Activated CD8-positive, alpha-beta memory T cell treated with anti-CD3 and anti-CD28 coated beads for 4 hours (primary cell): ENCODE measurements at places on chromosomes 5 and 9.

- no peak for DNase-seq
These were observed 117.1 kb downstream of the CMYA5 start for GRCh38 chr5:79806741-79807140.

GRCh38 chr5:157100140-157100679 lies 8.6 kb downstream of the HAVCR2 start:
- DNase-seq: no peak

DNA sequence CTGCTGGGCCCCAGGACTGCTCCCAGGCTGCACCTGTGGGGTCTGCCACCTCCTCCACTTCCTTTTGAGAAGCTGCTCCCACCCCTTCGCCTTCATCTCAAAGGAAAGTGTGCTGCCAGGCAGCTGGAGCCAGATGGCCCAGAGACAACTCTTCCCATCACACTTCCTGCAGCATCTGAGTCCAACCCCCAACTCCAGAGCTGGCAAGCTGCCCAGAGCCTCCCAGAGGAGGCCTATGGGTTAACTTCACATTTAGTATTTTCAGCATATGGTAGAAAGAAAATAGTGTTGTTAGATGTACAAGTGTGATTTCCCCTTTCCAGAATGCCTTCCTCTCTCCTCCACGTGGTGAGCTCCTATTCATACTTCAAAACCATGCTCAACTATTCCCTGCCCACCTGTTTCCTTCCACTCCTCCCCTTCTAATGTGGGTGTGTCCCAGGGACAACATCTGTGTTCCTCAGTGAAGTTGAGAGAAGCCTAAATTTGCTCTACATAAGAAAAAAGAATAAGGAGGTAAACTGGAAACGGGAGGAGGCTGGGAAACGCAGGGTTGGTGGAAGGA lies 38.6 kb upstream of the KCNMB1 start:
- DNase-seq: no peak

- DNase-seq: peak; percentile 14
These were observed 35.4 kb downstream of the UBE2R2 start for GRCh38 chr9:33852216-33852826.

GRCh38 chr9:113293285-113293878 lies 9.8 kb downstream of the RNF183 start:
- no peak for DNase-seq

DNA sequence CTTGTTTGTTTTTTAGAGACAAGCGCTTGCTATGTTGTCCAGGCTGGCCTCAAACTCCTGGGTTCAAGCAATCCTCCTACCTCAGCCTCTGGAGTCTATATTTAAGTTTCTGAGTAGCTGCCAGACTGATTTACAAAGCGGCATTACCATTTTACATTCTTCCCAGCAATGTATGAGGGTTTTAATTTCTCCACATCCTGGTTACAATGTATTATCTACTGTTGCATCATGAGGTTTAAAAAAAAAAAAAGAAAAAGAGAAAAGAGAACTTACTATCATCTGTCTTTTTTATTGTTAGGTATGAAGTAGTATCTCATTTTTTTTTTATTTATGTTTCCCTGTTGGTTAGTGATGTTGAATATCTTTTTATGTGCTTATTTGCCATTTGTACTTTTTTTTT lies 18.9 kb upstream of the CLINT1 start:
- no peak for DNase-seq

DNA sequence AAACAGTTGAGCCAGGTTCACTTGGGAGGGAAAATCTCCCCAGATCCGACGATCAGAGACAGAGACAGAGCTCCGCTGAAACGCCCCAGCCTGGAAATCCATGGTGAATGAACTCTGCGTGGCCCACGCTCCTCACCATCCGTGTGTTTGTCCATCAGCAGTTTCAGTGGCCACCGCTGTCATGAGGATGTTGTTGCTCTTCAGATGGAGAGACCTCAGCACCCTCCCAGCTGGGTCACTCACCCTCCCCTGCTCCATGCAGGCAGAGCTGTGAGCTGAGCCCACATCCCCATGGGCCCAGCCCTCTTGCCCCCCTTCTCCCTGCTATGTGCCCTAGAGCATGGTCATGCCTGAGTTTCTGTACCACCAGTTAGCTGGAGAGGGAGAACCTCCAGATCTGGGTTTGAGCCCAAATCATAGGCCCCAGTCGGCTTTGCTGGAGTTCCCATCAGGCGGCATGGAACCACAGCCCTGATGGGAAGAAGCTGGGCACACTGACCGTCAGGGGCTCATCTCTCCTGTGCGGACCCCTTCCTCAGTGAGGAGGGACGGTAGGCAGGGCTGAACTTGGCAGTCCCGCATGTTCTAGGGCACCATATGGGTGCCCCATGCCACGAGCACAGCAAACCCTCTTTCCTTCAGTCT lies 154.4 kb upstream of the COL5A1 start:
- no peak for DNase-seq

DNA sequence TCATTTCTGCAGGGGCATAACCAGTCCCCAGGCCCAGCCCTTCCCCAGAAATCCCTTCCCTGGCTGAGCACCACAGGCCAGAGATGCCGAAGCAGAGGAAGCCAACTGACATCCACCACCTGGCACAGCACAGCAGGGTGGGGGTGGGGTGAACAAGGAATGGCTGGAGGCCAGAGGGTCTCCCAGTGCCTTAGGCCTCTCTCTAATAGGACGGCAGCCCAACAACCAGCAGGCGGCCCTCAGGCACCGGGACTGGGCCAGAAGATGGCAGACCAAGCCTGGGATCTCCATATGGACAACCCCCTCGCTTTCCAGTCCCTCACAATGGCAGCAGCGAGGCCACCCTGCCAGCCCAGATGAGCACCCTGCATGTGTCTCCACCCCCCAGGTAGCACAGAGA lies 13.2 kb downstream of the PDLIM4 start:
- no peak for DNase-seq

DNA sequence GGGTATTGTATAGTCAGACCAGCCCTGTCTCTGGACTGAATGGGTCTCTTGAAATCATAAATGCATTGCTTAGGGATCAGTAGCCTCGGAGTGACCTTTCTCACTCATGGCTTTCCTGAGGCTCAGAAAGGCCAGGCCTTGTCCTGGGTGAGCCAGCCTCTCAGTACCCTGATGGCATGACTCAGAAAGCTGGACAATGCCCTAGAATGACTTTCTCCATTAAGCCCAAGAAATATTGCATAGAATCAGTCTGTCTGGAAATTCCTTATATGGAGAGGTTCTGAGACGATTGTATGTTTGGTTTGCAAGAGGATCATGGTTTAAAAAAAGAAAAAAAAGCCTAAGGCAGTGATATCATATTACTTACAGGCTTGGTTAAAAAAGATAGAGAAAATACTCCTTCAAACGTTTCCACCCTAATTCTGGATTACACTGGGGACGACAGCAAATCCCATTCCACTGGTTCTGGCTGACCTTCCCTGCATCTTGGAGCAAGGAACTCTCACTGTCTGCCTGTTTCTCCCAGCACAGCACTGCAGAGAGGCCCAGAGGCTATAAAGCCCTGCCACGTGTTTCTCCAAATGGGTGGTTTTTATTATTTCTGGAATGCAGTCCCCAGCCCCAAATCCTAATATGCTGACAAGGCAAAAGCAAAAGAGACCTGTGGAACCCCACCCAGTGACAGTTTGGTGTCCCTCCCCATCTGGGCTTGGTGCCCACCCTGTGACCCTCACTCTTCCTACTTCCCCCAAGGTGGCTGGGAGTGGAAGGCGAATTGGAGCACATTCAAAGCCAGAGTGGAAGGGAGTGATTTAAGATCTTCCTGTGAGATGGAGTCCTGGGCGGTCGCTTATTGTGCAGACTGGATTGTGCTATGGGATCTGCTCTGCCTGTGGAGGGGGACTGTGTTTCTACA lies 34.4 kb downstream of the MAP1B start:
- DNase-seq: no peak

DNA sequence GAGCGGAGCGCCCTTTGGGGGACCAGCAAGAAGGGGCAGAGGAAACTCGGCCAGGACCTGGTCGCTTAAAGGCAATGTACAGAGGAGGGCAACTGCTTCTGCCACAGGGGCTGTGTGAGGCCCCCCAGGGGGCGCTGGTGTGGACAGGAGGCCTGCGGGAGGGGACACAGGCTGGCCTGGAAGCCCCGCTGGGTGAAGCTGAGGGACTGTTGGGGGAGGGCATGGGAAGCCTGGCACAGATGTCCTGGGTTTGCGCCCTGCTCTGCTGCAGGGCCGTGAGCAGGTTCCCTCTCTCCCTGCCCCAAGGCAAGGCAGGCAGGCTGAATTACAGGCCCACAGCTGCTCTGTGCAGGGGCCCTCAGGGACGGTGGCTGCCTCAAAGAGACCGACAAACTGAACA lies 5.4 kb downstream of the MED22 start:
- no peak for DNase-seq

DNA sequence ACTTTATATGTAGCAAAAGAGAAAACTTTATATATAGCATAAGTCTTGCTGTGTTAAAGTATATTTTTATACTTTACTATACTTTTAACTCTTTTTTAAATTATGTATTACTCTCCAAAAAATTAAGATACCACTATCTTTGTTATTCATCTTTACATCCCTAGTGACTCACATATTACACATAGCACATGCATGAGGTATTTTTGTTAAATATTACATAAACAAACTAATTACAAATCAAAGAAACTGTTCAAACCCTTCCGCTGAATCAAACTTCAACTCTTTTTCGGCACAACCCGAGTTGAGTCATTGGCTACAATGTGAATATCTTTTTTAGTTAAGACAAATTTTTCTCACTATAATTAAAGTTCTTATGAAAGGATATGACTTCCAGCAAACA lies 32.1 kb downstream of the NADK2 start:
- DNase-seq: no peak

GRCh38 chr5:17412760-17413671 lies 85.0 kb upstream of the TAF11L2 start:
- DNase-seq: no peak

GRCh38 chr5:149486726-149487635 lies 64.3 kb downstream of the CSNK1A1 start:
- no peak for DNase-seq

- DNase-seq: no peak
These were observed 158.3 kb downstream of the NR2F1-AS1 start for GRCh38 chr5:93422652-93423280.

DNA sequence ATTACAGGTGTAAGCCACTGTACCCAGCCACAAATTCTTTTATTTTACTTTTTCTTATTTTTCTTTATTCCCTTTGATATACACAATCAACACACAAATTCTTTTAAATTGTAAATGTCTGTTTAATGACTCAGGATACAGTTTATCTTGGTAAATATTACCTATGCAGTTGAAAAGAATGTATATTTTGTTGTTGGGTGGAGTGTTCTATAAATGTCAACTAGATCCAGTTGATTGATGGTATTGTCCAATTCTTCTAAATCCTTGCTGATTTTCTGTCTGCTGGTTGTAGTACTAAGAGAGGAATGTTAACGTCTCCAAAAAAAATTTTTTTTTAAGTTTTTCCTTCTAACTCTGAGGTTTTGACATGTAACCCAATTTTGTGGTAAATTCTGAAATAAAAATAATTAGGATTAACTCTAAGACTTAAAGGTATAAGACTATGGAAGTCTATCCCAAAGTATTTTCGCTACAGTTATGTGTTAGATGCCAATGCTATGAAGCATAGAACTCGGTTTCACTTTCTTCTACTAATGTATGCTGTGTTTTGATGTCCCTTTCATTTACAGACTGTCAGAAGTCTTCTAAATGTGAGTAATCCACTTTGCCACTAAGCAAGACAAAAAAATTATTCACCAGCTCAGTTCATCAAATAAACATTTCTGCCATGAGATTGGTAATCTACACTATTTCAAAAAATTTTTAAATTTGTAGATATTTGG lies 720.2 kb upstream of the C9orf72 start:
- DNase-seq: no peak

GRCh38 chr5:122599000-122599399 lies 175.9 kb upstream of the SNX2 start:
- DNase-seq: no peak

DNA sequence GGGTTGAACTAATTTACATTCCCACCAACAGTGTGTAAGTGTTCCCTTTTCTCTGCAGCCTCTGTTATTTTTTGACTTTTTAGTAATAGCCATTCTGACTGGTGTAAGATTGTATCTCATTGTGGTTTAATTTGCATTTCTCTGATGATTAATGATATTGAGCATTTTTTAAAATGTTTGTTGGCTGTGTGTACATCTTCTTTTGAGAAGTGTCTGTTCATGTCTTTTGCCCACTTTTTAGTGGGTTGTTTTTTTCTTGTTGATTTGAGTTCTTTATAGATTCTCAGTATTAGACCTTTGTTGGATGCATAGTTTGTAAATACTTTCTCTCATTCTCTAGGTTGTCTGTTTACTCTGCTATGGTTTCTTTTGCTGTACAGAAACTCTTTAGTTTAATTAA lies 101.6 kb downstream of the NIPBL start:
- DNase-seq: no peak

GRCh38 chr9:76717613-76718012 lies 46.6 kb upstream of the PCA3 start:
- DNase-seq: no peak

DNA sequence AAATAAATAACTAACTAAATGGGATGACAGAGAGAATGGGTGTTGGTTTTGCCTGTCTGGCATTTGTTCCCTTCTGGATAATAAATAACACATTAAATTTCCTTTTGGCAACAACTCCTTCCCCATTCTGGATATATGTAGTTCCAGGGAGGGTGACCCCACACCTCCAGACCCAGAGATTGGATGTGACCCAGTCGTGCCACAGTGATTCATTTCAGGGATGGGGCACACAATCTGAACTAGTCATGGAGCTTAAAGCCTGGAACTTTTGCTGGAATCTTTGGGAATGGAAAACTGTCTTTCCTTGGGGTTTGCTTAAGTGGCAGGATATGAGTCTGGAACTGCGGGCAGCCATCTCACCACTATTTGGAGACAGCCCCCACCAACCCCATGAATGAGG lies 11.3 kb downstream of the KLF9 start:
- no peak for DNase-seq

DNA sequence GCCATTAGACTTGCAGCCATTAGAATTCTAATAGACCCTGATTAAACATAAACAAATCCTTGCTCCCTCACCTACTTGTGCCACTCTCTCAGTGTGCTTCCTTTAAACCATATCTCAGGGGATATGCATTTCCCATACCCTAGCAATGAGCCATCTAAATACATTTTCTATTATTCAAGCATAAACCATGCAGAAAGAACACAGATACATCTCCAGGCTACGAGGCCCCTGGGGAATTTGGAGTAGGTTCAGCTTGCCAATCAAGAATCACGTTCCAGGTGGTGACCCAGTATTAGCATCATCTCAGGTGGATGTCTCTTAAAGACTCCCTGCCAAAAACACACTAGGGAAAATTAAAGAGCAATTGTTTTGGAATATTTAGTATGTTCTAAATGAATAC lies 93.0 kb upstream of the CCL21 start:
- DNase-seq: no peak

- DNase-seq: no peak
These were observed 103.3 kb downstream of the CD180 start for GRCh38 chr5:67093279-67093678.
